ENCODE measurements at places on chromosomes 13 and 19.

GRCh38 chr19:34539396-34539795, 57.8 kb downstream of the WTIP start:
- no peak overlapping the region for H3K4me3 ChIP-seq
- DNase-seq: no peak
- H3K36me3 ChIP-seq: no peaks in the 10 kb centered on the region
- H3K4me1 ChIP-seq: no peaks in the 10 kb centered on the region
- H3K27me3 ChIP-seq: peaks cover 42% of the 10 kb centered on the region

DNA sequence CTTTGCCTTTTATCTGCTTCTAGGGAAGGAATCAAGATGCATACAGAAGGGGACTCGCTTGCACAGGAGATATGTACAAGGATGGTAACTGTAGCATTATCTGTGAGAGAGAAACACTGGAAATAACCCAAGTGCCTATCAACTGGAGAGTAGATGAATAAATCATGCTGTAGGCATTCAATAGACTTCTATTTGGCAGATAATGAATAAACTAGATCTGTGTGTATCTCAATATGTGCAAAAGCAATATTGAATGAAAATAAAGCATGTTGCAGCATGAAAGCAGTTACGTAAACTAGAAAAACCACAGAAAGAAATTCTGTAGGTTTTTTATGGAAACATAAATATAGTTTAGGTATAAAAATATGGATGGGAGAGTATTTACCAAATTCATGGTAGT, 38.6 kb upstream of the RGCC start:
- DNase-seq: no peak
- H3K27ac ChIP-seq: no peak overlapping the region
- H3K4me1 ChIP-seq: no peaks in the 10 kb centered on the region

DNA sequence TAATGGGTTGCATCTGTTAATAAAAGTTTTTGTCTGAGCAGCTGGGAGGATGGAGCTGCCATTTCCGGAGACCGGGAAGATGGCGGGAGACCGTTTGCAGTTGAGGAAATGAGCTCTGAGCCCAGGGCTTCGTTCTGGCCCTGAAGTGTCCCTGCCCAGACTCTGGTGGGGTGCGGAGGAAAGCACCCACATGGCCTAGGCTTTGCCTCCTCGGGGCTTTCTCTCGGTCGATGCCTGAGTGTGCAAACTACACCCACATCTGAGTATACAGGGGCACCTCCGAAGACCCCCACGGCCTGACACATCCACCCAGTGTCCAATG, 15.6 kb upstream of the NANOS3 start:
- H3K4me1 ChIP-seq: peaks cover 35% of the 10 kb centered on the region
- H3K36me3 ChIP-seq: peaks cover 21% of the 10 kb centered on the region
- DNase-seq: no peak
- H3K4me3 ChIP-seq: peak overlapping the region; percentile 93
- peaks cover 20% of the 10 kb centered on the region for H3K27me3 ChIP-seq

- H3K4me3 ChIP-seq: no peak overlapping the region
- peaks cover 6% of the 10 kb centered on the region for H3K4me1 ChIP-seq
- no peak for DNase-seq
- H3K27ac ChIP-seq: no peak overlapping the region
These were observed 22.1 kb downstream of the VPS36 start for GRCh38 chr13:52428295-52428694.

DNA sequence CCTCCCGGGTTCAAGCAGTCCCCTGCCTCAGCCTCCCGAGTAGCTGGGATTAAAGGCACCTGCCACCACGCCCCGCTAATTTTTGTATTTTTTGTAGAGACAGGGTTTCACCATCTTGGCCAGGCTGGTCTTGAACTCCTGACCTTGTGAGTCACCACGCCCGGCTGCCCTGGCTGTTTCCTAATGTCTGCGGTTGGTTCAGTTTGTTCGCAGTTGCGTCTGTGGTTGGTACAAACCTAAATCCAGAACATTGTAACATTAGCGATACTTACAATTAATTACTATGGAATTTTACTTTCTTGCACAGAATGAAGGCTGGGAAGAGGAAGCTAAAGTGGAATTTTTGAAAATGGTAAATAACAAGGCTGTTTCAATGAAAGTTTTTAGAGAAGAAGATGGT, 38.1 kb downstream of the RNF17 start:
- no peak overlapping the region for H3K4me3 ChIP-seq
- DNase-seq: no peak
